CD4-positive, alpha-beta T cell treated with Interleukin-6 at 100 ng/mL for 8 hours (primary cell): ENCODE measurements at places on chromosomes 5 and 9.
A peak's percentile ranks its signal among the peaks of the same experiment; 100 is the strongest.

DNA sequence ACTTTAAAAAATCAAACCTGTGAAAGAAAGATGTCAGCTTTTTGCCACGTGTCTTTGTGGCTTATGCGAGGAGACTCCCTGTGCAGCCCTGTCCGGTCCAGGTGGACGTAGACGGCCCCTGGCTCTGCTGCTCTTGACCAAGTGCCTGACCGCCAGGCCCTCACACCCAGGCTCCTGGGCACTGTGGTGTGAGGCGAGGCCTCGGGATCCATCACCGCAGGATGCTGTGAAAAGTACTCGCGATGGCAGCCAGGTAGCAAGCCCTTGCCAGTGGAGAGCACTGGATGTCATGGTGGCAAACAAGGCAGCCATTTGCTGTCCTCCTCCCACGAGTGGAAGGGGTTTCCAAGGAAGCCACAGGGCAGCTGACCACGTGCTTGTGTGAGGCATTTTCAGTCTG is 245.1 kb downstream of the CACNA1B start:
- no peak for DNase-seq

GRCh38 chr5:116370886-116371285 is 203.7 kb downstream of the SEMA6A start:
- no peak for DNase-seq

DNA sequence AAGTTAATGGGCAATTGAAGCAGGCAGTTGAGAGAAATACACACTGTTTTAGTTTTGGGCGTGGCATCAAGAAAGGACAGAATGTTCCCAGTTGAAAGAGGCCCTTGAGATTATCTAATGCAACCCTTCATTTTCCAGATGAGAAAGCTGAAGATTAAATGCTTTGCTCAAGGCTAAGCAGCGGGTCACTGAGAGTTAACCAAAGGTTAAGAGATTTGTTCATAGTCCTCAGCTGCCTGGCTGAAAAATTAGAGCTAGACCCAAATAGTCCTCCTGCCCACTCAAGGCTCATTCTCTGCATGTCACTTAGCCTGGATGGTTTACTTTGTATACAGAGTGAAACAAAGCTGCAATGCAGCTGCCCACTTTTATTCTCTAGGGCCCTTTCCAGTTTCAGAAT is 46.7 kb upstream of the MAMDC2 start:
- no peak for DNase-seq

DNA sequence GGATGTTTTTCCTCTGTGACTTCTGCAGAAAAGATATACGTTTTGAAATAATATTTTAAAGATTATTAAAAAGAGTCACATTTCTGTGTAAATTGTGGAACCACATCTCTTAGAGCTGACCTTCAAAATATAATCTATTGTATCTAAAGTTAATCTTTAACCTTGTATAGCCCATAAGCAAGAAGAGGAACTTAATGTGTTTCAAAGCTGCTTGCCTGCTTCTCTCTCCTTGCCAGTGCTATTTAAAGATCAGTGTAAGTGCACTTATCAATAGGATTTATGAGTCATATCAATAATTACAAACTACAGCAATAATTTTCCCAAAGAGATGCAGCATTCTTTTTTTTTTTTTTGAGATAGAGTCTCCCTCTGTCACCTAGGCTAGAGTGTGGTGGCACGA is 29.4 kb upstream of the GDA start:
- no peak for DNase-seq

DNA sequence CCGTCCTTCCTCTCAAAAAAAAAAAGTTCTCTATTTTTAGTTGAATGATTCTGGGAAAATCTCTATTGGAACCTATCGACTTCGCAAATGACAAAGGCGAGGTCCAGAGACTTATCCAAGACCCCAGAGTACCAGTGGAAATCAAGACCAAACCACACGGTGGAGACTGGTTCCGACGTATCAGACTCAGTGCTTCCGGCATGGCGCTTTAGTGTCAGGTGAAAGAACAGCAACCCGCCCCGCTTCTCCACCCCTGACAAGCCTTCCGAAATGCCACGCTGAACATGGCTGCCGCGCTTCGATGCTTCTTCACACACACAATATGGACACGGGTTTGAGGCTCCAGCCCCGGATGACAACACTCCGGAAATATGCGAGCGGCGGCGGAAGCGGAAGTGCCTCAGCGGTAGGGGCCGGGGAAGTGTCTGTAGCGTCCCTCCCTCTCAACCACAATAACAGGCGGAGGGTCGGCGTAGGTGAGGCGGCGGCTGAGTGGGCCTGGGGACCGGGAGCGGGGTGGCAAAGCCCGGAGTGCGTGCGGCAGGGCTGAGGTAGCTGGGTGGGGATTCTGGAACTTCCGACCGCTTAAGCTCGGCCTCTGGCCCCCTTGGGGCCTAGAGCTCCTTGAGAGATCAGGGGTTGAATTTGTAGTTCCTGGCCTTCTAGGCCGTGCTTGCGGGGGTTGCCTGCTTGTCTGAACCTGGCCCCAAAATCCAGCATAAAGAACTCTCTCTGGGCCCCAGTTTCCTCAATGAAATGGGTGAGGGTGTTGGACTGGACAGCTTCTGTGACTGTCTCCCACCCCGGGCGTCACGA is at the start of gene FBXO38:
Gene FBXO38 (plus strand): TSS at position 395 of the 816 bp plus-strand sequence. CDS start 10,819 bp downstream, outside the sequence.
- peak; percentile 97 for DNase-seq

- no peak for DNase-seq
Observed at GRCh38 chr9:129141066-129142041, 30.1 kb downstream of the PTPA start.
